HT1080 (cell line): ENCODE measurements at places on chromosomes 11 and 22. TPM values are rescaled to one million over a fixed set of nuclear protein-coding genes. Genes with fewer than 3 reads are reported as not detected.

Gene NLRP6
- not detected in 2 replicates for total RNA-seq

Gene PATE2
- not detected in 2 replicates for total RNA-seq

Gene HBG2
- 15.1 and 19.5 TPM in 2 replicates for total RNA-seq

Gene MS4A4E
- total RNA-seq: not detected in 2 replicates

Gene DDX25
- not detected in 2 replicates for total RNA-seq

DNA sequence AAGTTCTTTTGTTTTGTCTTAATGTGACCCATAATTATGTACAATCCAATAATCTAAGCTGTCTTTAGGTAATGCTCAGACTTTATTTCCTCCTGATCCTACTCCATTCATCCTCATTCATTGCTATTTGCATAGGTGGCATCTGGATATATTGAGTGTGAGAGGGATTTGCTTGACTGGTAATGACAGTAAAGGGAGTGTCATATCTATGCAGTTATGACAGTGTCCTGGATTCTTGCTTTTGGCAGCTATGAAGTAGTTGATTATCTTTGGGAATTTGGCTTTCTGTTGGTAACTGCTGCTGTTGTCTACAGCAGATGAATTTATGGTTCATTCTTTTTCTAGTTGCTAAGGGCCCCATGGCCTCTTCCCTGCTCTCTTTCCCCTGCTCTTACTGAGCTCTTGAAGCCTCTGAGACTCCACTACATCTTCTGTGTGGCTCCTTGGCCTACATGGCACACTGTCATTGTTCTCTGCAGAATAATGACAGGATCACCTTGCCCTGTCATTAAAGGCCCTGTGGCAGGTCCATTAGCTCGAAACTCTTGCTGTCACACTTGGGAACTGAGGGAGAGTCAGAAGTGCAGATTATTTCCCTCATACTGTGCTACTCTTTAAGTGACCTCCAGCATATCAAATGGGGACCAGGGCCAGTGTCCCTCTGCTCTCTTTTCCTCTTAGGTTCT is 20.1 kb upstream of the ACAT1 start:
- DNase-seq: no peak

DNA sequence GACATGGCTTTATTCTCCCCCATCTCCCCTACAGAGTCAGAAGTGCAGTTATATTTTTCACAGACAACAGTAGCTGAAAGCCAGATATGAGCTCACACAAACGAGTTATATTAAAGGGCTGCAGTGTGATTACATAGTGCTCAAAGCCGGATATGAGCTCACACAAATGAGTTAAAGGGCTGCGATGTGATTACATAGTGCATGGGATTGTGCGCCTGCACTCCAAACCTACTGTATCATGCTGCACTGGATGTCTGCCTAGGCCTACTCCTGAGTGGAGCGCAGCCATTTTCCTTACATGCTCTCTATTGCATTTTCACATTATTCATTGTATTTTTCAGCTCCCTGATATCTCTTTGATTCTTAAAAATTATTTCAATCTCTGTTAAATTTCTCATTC is 414.6 kb upstream of the LARGE1 start:
- peak; percentile 71 for DNase-seq

- DNase-seq: no peak
Observed at GRCh38 chr22:23824476-23825245, 14.1 kb downstream of the DERL3 start.

DNA sequence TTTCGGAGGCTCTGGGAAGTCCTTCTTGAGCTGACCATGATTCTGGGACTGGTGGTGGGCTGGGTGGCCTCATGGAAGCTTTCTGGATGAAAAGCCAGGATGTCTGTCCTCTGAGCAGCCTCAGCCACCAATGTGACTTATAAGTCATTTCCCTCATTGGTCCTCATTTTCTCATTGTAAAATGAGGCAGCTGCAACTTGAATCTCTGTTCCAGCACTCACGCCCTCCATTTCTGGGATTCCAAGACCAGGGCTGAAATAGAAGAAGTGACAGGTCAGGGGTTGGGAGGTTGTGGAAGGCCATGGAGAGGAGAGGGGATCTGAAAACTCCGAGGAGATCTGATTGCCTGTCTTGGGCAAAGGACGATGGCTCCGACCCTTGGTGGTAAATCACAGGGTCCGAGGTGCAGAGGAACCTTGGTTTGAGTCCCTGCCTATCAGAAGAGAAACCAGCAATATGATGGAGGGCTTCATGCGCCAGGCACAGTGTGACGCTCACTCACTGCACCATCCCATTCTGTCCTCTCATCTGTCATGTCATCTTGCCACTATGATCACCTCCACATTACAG is 38.3 kb downstream of the TSPAN18 start:
- DNase-seq: no peak
